ENCODE measurements at places on chromosomes 7 and 10.
A peak's percentile ranks its signal among the peaks of the same experiment; 100 is the strongest.

- no peak for DNase-seq
Observed at GRCh38 chr7:41641011-41641664, 61.8 kb downstream of the INHBA start.

DNA sequence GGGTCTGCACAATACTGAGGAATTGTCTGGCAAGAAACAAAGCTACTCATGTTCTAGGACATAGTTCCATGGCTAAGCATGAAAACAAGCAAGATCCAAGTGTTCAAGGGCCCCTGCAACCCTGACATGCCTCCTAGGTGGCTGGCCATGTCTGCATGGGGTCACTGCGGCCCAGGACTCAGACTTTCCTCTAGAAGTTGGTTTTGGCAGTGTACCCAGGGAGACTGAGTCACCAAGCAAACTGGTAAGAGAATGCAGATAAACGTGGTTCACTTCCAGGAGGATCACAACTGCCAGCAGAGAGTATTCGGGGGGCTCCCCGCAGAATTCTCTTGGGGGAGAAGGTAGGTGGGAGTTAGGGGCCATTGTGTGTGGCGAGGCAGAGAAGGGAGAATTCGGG, 7.4 kb upstream of the PFKFB3 start:
- DNase-seq = no peak

DNA sequence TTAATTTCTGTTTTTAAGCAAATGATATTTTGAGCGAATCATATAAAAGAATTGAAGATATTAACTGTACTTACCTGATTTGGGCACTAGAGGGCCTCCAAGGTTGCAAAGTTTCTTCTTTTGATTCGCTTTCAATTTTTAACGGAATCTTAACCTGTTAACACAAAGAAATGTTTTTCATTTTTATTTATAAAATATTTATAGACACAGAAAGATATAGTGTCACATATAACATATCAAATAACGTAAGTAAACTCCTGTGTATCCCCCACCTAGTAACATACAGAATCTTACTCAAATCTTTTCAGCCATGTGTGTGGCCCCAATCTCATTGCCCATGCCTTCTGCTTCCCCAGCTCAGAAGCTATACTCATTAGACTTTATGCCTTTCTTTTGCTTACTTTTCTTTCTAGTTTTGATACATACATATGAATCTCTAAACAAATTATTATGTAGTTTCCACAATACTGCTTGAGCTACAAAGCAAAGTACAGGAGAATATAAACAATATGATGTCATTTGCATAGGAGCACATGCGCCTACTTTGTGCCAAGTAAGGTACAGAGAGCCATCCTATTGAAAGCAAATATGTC, 49.5 kb upstream of the ZPBP start:
- peak; percentile 83 for DNase-seq

- DNase-seq = no peak
Observed at GRCh38 chr7:24197852-24198251, 86.1 kb upstream of the NPY start.

GRCh38 chr7:21617916-21618390, 75.1 kb downstream of the DNAH11 start:
- DNase-seq = no peak

- DNase-seq = no peak
Observed at GRCh38 chr7:47666164-47666862, 84.4 kb upstream of the TNS3 start.

GRCh38 chr10:126959906-126960685, 54.9 kb downstream of the DOCK1 start:
- no peak for DNase-seq

- DNase-seq = no peak
Observed at GRCh38 chr7:71325151-71325550, 193.2 kb downstream of the GALNT17 start.

- DNase-seq = no peak
Observed at GRCh38 chr7:158042156-158042880, 545.3 kb downstream of the PTPRN2 start.

- no peak for DNase-seq
Observed at GRCh38 chr7:54778696-54779540, 19.9 kb upstream of the SEC61G start.

DNA sequence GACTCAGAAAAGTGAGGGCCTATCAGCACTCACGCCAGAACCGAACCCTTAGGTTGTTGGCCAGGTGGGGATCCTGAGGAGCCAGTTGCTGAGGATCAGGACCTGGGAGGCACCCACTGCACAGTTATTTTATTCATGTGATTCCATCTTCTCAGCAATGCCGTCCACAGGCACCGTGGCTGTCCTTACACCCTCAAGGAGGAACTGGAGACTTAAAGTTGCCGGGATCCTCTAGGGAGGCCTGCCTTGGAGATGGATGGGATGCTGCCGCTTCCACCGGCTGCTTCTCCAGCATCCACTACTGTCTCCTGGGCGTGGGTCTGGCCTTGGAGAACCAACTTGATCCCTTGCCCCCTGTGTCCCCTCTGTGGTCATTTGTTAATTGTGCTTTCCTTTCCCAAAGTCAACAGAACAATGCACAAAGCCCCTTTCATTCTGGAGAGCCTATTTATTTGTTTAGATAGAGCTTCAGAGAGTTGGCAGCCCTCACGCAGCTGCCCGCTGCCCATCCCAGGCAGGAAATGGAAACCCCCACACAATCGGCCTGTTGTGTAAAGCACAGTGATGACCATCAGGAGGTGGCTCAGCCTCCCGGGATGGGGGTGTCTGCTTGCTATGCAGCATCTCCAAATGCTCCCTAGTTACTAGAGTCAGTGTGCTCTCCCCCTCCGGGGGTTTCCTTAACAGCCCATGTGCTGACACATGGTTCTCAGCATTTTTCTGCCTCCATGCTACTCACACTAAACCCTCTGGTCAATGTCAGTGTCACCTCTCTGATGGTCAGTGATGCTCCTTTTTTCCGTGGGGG, 52.9 kb upstream of the IGFBP3 start:
- no peak for DNase-seq

DNA sequence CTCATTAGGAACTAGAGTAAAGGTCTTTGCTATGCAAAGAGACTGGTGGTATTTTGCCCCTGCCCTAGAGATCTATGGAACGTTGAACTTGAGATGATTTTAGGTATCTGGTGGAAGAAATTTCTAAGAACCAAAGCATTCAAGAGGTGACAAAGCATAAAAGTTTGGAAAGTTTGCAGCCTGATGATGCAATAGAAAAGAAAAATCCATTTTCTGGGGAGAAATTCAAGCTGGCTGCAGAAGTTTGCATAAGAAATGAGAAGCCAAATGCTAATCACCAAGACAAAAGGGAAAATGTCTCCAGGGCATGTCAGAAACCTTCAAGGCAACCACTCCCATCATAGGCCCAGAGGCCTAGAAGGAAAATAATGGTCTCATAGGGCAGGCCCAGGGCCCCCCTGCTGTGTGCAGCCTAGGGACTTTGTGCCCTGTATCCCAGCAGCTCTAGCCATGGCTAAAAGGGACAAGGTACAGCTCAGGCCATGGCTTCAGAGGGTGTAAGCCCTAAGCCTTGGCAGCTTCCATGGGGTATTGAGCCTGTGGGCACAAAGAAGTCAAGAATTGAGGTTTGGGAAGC, 16.5 kb downstream of the TFPI2 start:
- DNase-seq = no peak

DNA sequence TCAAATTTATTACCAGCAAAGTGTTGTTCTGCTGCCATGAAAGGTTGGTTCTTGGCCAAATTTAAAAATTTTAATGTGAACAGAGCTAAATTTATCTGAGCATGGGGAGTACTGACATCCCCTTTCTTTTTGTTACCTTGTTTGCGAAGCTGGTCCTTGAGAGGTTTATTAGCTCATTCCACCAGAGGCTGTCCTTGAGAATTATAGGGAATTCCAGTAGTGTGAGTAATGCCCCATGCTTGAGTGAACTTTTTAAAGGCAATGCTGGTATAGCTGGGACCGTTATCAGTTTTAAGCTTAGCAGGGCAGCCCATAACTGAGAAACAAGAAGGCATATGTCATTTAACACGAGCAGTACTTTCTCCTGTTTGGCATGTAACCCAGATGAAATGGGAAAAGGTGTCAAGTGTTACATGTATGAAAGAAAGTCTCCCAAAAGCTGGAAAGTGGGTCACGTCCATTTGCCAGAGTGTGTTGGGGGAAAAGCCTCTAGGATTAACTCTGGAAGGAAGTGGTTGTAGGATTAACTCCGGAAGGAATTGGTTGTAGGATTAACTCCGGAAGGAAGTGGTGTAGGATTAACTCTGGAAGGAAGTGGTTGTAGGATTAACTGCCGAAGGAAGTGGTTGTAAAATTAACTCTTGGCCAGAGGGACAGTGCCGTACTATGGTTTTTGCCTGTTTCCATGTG, 37.3 kb upstream of the AKR1C2 start:
- DNase-seq = no peak

GRCh38 chr10:70990681-70991080, 102.3 kb upstream of the PCBD1 start:
- DNase-seq = no peak

DNA sequence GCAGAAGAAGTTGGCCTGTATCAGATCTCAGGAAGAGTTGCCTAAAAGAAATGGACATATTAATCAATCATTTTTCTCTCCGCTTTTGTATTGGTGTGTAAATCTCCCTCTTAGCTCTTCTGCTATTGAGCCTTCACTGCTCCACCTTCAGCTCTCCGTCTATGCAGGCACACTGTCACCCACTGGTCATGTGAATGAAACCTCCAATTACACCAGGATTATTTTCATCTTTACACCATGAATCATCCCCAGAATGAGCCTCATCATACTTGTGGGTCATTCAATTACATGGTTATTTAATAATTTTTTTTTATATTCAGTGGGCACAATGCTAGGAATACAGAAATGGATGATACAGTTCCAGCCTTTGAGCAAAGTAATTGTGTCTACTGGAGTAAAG, 92.6 kb downstream of the LRRC4 start:
- DNase-seq = no peak

Data from hematopoietic multipotent progenitor cell treated with erythropoietin and hydrocortisone succinate and interleukin-3 and kit ligand, for 4 days (in vitro differentiated cells).